ENCODE measurements at places on chromosomes 4 and X.

- peak; percentile 73 for DNase-seq
These were observed 360.1 kb upstream of the ZCCHC13 start for GRCh38 chrX:73943693-73944562.

DNA sequence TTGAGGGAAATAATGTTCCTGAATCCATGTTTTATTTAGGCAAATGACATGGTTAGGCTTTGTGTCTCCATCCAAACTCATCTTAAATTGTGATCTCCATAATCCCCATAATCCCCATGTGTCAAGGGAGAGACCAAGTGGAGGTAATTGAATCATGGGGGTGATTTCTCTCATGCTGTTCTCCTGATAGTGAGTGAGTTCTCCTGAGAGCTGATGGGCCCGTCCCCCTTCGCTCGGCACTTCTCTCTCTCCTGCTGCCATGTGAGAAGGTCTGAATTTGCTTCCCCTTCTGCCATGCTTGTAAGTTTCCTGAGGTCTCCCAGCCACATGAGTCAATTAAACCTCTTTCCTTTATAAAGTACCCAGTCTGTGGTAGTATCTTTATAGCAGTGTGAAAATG, 563.0 kb upstream of the NR3C2 start:
- no peak for DNase-seq

GRCh38 chr4:108391701-108392455, 223.1 kb upstream of the LEF1 start:
- DNase-seq: no peak

DNA sequence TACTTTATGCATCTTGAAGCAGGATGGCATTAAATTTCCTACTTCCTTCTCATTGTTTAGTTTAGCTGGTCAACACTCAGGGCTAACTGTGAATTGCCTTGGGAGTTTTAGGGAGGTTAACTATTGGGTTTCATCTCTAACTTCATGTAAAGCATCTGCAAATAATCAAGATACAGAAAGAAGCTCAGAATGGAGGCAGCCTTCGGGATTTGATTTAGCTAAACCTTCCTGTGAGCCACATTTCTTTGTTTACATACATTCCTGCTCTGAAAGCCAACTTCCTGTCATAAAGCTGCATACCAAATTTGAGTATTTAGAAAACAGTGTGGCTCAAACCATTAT, 131.7 kb upstream of the PCDH18 start:
- no peak for DNase-seq

- peak; percentile 34 for DNase-seq
These were observed 570 bp downstream of the WDR44 start for GRCh38 chrX:118346258-118347094.

DNA sequence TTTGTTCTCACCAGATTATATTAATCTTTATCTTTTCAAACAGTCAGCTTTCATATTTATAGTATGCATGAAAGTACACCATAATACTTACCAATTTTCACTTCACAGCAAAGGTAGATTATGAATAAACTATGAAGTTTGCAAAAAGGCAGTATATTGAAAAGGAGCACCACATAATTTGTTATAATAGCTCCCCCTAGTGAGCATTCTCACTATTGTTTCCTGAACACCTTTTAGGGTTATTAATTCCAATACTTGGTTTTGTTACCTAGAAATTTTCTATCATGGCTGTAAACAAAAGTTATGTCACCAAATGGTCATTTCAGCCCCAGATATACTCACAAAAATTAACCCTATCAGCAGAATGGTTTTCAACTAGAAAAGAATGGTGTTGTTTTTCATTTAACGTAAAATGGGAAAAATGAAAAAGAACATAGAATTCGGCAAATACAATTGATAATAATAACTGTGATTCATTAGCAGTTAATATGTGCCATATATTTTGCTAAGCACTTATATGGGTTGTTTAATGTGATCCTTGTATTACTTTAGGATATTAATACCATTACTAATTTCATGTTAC, 30.2 kb upstream of the NKX6-1 start:
- no peak for DNase-seq

- DNase-seq: no peak
These were observed 79.2 kb upstream of the CLCN4 start for GRCh38 chrX:10077425-10078188.

DNA sequence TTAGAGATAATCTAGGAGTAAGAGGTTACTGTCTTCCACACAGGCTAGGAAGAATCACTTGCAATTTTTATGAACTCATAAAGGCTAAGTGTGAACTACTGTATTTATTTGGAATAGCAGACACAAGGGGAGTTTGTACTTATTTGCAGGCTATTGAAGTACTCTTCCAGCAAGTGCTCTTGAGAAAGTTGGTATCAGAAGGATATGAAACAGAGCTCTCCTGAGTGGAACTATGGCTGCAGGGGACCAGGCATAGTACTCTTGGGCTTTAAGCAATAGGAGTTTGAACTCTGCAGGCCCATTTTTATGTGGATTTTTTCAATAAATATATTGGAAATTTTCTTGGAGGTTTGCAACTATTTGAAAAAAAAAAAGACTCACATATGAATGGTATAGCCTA, 756.3 kb upstream of the ATOH1 start:
- DNase-seq: no peak

GRCh38 chr4:189765301-189765700, 175.4 kb upstream of the FRG1 start:
- no peak for DNase-seq

DNA sequence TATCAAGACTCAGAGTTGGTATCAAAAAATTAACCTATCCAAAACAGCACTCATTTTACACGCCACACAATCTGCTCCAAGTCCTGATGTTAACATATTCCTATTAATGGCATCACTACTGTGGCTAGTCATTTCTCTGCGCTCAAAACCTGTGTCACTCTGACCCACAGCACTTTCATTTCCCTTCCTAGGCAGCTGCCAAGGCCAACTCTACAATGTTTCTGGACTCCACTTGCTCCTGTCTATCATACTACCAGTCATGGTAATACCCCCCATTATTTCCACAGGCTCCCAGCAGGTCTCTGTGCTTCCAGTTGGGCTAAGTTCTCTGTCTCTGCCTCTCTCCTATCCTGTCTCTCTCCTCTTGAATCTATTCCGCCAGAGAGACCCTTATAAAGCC, 323.6 kb downstream of the NR3C2 start:
- no peak for DNase-seq

DNA sequence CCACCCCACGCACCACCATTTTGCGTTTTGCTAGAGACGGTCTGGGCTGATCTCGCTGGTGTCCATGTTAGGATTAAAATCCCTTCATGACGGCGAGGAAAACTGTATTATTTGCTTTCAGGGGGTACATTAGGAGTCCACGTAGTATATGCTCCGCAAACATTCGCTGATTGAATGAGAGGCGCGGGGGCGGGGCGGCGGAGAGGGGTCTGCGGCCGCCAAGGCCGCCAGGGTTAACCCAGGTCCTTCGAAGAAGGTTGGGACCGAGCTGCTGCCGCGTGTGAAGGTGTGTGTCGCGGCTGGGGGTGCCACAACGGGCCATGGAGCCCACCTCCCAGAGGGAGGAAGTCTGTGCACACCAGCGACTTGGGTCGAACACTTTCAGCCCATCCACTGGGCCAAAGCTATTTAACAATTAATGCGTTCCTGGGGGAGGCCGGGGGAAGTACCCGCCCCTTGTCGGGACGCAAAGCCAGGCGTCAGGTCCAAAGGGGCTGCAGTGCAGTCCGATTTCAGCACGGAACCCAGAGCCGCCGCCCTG, 6.4 kb upstream of the PITX2 start:
- DNase-seq: no peak

GRCh38 chrX:39163581-39164126, 362.4 kb downstream of the MID1IP1 start:
- no peak for DNase-seq

GRCh38 chr4:157713342-157713741, 459.5 kb downstream of the GASK1B start:
- no peak for DNase-seq

- DNase-seq: peak; percentile 24
These were observed 82.4 kb upstream of the MTM1 start for GRCh38 chrX:150486011-150486410.

DNA sequence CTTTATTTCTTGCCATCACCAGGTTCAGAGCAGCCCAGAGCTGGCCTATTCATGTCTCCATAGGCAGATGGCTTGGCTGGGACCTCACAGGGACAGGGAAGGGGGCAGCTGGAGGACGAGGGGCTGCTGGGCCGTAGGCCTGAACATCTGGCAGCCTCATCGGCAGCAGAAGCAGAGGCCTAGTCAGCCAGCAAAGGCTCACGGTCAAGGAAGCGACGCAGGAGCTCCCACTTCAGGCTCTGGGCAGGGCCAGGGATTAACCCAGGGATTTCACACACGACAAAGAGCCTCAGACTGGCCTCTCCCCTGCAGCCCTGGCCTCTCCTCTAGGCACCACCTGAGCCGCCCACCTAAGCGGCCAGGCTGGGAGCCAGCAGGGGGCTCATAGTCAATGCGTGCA, 46.0 kb upstream of the MAN2B2 start:
- no peak for DNase-seq

DNA sequence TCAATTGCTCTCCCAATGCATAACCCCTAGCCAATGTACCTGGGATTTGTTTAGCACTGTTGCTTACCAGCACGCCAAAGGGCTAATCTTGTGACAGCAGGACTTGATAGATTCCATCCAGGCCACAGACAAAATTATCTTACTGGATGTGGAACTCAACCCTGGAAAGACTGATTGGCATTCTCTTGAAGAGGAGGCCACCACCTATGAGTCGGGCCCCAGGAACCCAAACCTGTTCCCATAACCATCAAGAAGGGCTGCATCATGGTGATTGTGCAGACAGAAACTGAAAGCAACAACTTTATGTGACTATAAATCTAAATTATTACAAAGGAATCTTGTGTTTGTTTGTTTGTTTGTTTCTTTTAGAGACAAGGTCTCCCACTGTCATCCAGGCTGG, 19.9 kb upstream of the TMEM255A start:
- no peak for DNase-seq

DNA sequence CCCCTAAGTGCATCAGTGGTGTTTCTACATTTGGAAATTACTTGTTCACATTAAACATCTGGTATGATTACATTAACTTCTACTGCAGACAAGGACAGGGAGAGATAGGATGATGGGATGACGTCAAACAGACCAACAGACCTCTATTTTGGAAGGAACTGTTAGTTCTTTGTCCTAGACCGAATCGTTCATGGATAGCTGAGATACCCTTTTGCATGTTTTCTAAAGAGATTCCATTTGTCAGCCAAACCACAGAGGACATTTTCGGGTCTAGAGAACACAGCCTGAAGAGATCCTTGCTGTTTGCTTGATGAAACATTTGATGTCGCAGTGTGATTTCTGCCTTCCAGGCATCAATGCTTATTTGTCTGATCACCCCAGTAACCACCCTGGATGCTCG, 27.7 kb downstream of the CHST7 start:
- DNase-seq: no peak

- no peak for DNase-seq
These were observed 52.8 kb upstream of the PPP3CA start for GRCh38 chr4:101400096-101400495.

GRCh38 chrX:17563076-17563475, 174.2 kb upstream of the SCML1 start:
- no peak for DNase-seq

Measured in stimulated activated CD4-positive, alpha-beta T cell treated with anti-CD3 and anti-CD28 coated beads, TNF-alpha, amount 100 ng/mL, for 4 hours (primary cell).